Progenitor cell of endocrine pancreas (in vitro differentiated cells): ENCODE measurements at places on chromosomes 5 and 9.

- no peak for DNase-seq
These were observed 34.9 kb downstream of the APBA1 start for GRCh38 chr9:69637193-69637816.

DNA sequence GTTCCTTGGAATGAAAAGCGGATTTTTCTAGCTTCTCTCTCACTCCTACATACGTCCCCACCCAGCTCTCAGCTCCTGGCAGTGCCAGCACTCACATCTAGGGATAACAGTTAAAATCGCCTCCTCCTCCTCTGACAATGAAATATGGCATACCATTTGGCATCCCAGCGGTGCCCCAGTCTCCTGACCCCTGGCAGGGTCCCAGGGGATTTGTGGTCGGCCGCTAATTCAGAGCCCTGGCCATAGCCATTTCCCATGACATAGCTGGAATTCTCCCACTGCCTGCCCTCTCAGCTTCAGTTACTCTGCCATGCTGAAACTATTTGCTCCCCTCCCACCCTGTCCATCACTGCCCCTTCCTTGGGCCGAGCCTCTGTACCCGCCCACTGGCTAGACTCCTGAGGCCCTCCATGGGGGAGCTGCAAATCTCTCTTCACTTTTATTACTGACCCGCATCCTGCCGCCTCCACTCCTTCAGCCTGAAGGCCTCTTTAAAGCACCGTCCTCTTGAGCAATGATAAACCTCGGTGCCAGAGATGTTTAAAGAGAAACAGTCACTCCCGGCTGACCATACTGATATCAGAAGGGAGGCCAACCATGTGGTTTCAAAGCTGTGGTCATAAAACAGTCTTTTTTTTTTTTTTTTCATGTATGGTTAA lies 139.8 kb downstream of the SLIT3 start:
- DNase-seq: no peak

DNA sequence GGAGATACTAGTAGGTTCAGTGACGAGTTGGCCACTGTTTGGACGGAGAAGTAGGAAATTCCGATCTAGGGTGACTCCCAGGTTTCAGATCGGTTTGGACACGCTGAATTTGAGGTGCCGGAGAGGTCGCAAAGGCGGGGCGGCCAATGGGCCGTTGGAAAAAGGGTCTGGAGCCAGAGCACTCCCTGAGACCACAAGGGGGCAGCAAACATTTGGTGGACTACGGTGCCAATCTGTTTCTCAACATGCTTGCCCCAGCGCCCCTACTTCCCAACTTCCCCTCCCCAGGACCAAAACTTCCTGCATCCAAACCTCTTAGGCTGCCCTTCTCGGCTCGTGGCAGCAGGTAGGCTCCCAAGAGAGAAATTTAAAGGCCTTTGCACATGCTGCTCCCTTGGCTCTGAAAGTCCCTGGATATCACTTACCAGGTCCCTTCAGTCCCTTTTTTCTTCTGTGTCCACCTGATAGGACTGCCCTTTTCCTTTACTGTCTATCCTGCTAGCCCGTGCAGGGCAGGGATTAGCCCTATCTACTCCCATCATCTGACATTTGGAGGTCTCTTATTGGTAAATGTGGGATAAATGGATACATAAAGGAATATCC lies 992 bp upstream of the RPP25L start:
- peak; percentile 64 for DNase-seq

DNA sequence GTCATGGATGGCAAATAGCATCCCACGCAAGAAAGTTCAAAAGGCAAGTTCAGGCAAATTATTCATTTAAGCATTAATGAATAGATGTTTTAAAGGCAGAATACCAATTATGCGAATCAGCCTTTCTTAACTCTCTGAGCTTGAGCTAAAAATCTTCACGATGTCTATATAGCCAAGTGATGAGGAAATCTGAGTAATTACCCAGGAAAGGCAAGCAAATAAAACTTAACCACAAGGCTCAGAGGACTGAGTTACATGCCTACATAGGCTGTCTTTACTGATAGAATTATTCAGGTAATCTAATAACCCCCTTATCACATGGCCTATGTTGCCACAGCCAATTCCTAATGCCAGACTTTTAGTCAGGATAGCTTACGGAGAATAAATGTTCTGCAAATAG lies 120.8 kb upstream of the MTAP start:
- no peak for DNase-seq

DNA sequence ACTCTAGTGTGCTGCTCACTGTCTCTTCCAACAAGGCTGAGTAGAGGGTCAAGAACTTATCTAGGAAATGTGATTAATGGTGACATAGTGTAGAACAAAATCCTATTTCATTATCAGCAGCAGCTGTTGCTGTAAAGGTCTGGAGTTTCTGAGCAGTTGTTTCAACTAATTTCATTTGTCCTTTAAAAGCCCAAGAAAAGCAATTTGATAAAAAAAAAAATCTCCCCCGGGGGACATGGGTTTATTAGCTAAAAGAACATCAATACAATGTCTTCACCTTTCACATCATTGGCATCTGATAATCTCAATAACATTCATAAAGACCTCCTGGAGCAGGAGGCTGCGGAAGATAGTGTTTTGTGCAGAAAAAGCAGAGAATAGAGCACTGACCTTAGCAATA lies 468.1 kb downstream of the KCTD16 start:
- no peak for DNase-seq

GRCh38 chr5:58776559-58776958 lies 193.7 kb downstream of the RAB3C start:
- no peak for DNase-seq

DNA sequence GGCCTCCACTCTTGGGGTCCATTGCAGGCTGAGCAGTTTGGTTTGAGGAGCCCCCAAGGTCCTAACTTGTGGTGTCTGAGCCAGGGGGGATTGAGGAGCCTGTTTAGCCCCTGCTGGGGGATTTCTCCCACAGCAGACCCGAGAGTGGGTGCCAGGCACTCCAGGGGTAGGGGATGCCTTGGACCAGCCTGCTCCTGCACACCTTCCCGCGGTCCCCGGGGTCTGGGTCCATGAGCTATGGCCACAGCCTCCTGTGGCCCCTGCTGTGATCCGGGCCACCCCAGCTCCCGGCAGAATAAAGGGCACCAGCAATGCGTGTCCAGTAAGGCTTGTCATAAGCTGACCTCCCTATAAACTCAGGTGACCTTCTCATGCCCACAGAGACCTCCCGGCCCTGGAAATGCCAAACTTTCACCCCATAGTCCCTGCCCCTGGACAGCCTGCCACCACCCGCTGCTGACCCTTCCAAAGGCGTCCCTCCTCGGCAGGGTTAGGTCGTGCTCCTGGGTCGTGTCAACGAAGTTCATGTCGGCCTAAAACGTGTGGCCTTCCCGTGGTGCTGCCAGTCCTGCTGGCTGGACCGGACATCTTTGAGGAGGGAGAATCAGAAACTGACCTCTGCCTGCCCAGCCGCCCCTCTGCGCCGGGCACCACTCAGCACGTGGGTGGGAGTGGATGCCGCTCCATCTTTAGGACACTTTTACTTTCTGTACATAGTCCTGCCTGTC lies 137.6 kb downstream of the MRPL36 start:
- no peak for DNase-seq

GRCh38 chr9:91818647-91819403 lies 131.2 kb downstream of the ROR2 start:
- DNase-seq: no peak

DNA sequence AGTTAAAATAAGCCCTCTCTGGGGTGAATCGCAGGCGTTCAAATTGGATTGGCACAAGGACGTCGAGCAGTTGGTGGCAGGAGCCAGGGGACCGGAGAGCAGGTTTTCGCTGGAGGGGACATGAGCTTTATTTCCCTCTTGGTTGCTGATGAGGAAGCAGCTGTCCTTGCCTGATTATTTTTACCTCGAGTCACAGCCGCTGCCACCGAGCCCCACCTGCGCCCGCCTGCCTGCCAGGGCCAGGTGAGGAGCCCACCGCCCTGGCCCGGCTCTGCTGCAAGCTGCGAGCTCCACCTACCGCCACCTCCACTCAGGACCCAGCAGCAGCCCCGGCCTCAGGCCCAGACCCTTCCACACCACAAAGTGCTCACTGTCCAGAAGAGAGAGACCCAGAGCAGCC lies 9.0 kb upstream of the ADGRD2 start:
- no peak for DNase-seq

- DNase-seq: no peak
These were observed 51.3 kb downstream of the ARHGEF37 start for GRCh38 chr5:149632311-149633251.

DNA sequence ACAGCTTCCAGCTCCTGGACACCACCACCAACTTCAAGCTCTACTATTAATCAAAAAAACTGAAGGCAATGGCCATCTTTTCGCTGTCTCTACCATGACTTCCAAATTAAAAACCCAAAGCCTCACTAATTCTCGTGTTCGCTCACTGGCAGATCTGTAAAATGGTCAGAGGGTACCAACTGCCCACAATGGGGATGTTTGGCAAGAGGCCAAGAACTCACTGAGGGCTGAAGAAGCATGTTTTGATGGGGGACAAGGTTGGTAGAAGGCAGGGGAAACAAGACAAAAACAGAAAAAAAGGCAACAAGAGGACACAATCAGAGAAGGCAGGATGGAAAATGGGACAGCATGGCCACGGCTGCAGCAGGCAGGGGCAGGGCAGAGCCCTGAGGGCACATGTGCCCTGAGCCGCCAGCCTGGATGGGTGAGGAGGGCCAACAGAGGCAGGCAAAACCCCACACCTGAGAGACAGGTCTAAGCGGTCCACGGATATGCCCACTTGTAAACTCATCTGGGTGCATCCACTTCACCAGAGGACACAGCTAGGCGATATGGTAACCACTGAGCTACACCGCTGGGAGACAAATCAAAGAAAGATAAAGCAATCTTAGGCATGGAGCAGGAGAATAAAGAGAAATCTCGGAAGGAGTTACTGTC lies 50.3 kb downstream of the PFDN1 start:
- DNase-seq: no peak

GRCh38 chr5:16563686-16564085 lies 53.1 kb downstream of the RETREG1 start:
- DNase-seq: no peak

- no peak for DNase-seq
These were observed 78.5 kb downstream of the SEC61B start for GRCh38 chr9:99300603-99301002.
